ENCODE measurements at places on chromosomes 5 and 9.

DNA sequence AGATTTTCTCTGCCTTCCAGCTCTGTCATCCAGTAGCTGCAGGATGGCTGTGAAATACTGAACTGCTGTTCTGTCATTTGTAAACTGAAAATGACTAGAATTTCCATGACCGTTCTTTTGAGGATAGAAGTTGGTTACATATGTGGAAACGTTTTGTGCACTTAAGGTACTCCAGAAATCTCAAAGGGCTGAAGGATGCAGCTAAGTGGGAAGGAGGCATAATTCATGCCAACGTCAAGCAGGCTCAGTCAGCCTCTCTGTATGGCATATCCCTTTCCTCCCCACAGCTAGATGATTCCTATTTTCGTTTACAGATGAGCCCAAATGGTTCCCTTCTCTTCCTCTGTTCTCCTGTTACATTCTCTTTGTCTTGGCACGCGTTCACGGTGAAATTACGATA is 257.6 kb downstream of the FBXL7 start:
- no peak for DNase-seq

DNA sequence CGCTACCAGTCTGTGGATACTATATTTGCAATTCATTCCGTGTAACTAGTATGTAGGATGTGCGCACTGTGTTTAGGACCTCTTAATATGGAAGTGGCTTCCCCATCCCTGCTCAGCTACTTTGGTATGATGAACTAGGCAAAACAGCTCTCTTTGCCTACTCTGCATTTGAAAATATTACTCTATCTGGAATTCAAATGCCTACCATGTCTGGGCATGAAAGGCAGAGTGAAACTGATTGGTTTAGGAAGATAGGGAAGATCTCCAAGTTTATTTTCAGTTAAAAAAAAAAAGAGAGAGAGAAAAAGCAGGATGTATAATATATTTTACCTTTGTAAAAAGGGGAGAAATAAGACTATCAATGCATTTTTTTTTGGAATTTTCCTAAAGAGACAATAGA is 74.1 kb upstream of the ELL2 start:
- DNase-seq = no peak

DNA sequence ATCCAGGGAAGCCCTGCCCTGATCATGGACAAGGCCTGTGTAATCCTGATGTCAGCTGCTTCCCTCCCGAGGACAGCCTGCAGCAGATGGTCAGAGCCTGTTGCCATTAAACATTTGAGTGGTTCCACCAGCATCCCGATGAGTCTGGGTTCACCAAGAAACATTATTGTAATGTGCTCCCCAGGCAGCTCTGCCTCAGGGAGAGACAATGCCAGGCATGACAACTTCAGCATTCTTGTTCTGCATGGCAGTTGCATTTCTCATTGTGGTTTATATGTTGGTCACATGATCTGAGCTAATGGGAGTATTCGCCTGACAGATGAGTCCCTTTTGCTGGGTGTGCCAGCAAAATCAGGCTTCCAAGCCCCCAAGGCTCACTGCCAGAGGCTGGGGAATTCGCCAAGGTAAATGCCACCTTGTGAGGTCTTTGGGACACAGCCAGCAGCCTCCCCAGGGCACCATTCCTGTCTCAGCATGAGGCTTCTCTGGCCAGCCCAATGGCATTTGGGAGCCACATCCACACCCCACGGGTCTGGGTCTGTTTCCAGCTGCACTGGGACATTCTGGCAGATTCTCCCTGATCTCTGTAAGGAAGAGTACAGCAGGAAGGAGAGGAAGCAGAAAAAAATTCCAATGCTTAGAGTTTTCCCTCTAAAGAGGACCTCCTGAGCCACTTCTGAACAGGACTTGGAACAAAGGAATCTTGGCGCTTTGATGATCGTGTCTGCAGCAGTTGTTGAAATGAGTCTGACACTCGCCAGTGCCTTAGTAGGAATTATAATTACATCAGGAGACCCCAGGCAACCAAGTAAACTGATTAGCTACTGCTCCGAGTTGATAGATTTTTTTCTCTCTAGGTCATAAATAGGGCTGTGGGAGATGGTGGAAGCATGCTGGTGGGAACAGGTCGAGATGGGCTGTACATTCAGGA is 18.7 kb downstream of the KCNIP1 start:
- no peak for DNase-seq

DNA sequence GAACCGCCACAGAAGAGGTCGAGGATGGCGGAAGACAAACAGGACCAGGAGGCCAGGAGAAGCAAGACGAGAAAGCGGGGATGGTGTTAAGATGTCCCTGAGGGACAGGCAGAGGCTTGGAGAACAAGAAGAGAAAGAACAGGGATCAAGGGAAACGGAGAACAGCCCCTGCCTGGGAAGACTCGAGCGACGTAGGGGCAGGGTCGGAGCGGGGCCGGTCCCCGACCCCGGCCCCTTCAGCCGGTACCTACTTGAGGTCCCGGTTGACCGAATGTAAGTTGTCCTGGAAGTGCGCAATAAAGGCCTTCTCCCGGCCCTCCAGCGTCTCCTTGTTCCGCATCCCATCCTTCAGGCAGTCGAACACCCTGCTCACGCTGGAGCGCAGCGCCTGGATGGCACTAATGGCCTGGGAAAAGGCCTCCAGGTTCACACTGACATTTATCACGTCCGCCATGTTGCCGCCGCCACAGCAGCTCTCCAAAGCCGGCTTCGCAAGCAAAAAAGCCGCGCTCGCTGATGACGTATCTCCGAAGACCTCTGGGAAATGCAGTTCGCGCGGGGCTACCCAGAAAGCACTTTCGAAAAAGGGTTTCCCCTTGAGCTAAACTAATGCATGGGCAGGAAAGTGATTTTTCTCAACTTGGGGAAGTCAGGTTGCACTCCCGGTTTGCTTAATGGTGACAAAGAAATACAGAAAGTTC is at the start of gene MED27:
TSS of gene MED27 (minus strand) at position 477 of the 701 bp plus-strand sequence. CDS start at position 454, 23 bp downstream.
- peak; percentile 81 for DNase-seq

DNA sequence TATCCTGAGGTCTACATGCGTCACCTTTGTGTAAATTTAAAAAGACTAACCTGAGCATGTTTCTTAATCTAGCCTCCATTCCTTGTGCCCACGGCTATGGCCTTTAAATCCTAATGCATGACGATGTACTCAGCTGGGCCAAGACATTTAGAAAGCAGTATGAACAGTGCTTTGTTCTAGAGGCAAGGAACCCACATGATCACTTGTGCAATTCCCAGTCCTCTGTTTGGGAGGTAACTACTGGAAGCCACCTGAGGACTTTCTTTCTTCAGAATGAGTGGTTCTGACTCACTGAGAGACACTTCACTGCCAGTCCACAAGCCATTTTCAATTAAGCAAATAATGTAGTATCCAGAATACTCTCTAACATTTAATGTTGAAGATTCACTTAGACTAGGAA is 181.3 kb downstream of the RAB3C start:
- DNase-seq = no peak

DNA sequence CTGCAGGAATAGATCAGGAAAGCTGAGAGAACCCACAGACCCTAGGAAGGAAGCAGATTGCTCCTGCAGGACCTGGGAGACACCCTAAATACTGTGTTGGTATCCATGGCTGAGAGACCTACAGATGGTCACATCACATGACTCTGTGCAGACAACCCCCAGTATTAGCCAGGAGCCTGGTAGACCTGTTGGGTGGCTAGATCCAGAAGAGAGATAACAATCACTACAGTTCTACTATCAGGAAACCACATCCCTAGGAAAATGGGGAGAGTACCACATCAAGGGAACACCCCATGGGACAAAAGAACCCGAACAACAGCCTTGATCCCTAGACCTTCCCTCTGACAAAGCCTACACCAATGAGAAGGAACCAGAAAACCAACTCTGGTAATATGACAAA is 24.2 kb upstream of the MELK start:
- no peak for DNase-seq

- DNase-seq = no peak
Observed at GRCh38 chr5:9927106-9927505, 297.0 kb upstream of the TAS2R1 start.

DNA sequence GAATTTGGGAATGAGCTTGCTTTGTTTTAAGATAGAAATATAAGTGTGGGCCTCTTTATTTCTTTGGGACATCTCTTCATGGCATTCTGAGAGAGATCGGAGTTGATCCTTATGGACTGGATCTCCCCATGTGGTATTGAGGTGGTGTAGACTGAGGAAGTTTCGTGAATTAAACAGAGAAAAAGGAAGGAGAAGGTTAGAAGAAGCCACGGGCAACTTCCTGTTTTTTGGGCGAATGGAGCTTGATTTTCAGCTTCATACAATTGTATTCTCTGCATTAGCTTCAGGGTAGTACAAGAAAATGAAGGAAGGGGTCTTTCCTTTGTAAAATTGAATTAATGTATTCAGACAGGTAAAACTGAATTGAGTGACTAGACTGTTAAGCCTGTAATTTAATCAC is 70.5 kb upstream of the HMHB1 start:
- no peak for DNase-seq

DNA sequence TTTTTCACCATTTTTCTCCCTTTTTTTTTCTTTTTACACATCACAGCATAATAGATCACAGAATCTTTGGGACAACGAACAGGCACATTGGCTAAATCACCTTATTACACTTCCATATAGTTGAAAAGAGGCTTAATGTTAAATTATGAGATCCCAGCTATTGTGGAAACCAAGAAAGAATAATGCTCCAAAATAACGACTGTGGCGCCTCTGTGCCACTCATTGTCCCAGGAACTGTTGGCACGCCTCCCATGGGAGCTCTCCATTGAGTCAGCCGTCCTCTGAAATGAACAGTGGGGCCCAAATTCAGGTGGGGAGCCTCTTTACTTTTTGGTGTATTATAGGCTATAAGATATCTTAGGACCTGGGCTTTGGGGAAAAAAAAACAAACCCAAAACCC is 82.2 kb upstream of the NFIB start:
- DNase-seq = no peak

GRCh38 chr5:181241393-181241975 is 2.2 kb downstream of the RACK1 start:
- DNase-seq = peak; percentile 39

GRCh38 chr9:99128133-99128406 is 23.2 kb downstream of the TGFBR1 start:
- no peak for DNase-seq

- DNase-seq = no peak
Observed at GRCh38 chr9:78566521-78566920, 269.6 kb downstream of the PSAT1 start.

GRCh38 chr5:135589152-135589551 is 10.4 kb upstream of the CXCL14 start:
- DNase-seq = no peak

GRCh38 chr5:135398855-135399793 is at the start of gene MACROH2A1:
Gene MACROH2A1, minus strand, starts transcription at chr5:135399231. Its CDS starts 10,138 bp downstream, at chr5:135389093.
- peak; percentile 79 for DNase-seq

DNA sequence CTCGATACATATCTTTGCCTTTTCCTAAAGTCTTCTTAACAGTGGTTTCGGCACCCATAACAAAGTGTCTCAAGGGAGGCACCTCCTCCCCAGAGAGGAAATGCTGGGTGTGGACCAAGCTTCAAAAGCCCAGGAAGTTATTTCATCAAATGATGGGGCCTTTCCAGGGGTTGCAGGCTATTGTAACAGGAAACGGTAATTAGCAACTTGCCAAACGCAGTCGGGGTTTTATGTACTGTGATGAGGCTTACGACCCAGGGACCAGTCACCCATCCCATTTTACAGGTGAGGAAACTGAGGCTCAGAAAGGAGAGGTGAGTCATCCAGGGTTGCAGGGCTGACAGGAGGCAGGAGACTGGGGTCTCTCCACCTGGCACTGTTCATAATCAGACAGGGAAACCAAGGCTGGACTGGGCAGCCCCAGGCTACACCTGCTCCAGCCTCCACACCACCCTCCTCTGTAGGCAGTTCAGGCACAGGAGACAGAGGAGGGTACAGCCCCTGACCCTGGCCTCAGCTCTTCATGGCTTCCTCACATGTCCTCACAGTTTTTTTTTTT is 30.0 kb upstream of the SUSD3 start:
- DNase-seq = no peak

GRCh38 chr9:120394058-120394669 is 185.8 kb downstream of the CDK5RAP2 start:
- DNase-seq = no peak

DNA sequence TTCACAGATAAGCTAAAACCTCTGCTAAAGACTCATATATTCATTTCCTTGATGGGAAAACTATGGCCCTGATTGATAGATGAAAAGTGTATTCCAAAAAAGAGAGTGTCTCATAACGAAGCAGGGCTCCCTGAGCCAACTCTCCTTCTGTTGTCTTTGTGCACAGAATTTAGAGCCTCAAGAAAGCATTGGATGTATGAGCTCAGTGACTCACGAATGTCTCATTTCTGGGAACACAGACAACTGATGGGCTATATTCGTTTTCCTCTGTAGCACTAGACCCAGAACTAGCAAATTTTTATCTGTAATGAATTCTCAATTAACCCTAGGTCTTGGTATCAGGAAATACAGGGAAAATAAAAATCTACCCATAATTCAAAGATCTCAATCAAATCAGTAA is 88.4 kb downstream of the LMNB1 start:
- no peak for DNase-seq

DNA sequence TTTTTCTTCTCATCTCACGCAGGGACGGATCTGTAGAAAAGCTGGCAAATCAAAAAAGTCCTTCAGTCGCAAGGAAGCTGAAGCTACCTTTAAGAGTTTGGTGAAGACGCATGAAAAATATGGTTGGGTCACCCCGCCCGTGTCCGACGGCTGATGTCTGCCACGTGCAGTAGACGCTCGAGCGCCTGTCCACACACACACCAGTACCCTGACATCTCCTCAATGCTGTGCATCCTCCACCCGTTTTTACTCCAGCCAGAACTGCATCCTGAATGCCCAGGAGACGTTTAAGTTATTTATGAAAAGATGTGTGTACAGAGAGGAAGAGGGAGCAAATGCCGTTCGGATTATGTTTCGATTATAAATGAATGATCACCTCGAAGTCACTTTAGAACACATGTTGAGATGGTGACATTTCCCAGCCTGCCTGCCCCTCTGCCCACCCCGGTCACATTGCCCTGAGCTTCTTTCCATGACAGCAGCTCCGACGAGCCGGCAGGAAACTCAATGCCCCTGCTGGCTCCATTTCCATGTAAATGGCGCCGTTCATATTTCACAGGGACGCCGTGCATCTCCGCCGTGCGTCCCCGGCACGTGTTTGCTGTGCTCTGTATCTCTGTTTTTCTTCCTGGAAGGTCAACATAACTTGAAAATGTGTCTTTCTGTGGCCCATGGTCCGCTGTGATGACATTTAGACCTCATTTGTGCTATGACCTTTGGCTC is 42.7 kb downstream of the UBE2QL1 start:
- DNase-seq = no peak

- DNase-seq = no peak
Observed at GRCh38 chr5:171762021-171762608, 23.5 kb upstream of the SMIM23 start.
